Stimulated activated CD4-positive, alpha-beta T cell treated with anti-CD3 and anti-CD28 coated beads, TNF-alpha, amount 100 ng/mL, for 1 hour (primary cell): ENCODE measurements at places on chromosomes 1 and 21.

- DNase-seq: no peak
These were observed 87.5 kb upstream of the RUNX3 start for GRCh38 chr1:25017436-25018109.

DNA sequence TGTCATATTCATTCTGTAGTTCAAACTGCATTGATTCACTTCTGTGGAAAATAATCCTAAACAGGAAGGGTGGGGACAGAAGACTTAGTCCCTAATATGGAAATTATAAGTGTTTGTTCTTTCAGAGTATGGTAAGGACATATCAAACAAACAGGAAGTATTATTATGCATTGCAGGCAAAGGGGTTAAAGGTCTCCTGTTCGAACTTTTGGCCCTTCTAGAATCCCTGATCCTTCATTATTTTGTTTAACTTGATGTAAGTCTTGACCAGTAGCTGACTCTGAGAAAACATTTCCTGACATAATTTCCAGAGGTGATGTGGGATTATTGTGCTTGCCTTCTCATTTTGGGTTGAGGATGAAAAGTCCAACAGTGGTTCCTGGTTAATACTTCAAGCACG lies 215.4 kb upstream of the ADGRL2 start:
- no peak for DNase-seq

GRCh38 chr1:166197141-166197540 lies 30.3 kb upstream of the FAM78B start:
- DNase-seq: no peak

GRCh38 chr21:44869781-44870747 lies 3.4 kb downstream of the PTTG1IP start:
- DNase-seq: no peak
